ENCODE measurements at places on chromosomes 1 and 21. TPM values are rescaled to one million over a fixed set of nuclear protein-coding genes. Genes with fewer than 3 reads are reported as not detected.

GRCh38 chr1:90435351-90435750 lies 281.8 kb downstream of the BARHL2 start:
- DNase-seq: peak; percentile 37

DNA sequence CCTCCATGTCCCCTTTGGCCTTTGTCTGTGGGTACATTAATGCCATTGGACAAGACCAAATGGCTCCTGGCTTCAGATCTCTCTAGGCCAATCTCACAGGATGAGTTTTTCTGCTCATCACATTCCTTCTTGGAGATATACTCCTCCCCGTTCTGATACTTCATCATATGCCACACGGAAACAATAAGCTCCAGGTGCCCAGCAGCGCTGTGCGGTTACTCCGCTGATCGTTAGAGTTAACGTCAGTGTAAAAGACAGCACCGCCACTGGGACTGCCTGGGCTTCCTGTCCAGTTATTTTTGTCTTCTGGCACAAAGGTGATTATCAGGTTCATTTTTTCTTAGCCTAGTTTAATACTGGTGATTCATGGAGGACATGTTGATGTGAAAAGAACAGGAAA lies 22.5 kb downstream of the CACHD1 start:
- no peak for DNase-seq

DNA sequence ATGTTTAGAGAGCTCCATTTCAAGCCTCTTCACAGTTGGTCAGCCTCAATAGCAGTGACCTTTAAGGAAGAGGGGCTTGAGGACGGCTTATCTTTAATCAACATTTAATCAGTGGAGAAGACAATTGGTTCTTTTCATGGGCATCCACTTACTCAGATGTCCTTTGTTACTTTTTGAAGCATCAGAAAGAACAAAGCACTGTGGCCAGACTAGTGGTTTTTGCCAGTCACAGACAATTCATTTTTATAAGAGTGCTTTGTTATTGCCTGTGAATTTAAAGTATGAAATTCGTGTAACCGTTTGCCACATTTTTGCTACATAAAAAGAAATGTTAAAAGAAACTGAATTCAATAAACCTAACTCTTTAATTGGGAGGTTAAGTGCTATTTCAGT lies 222.8 kb downstream of the TPR start:
- DNase-seq: no peak

GRCh38 chr1:82048596-82048995 lies 247.9 kb downstream of the ADGRL2 start:
- DNase-seq: no peak

VASH2 gene
- not detected for total RNA-seq

All from MG63 (cell line).